ENCODE measurements at places on chromosomes 4 and X. TPM values are rescaled to one million over a fixed set of nuclear protein-coding genes. Genes with fewer than 3 reads are reported as not detected.
A peak's percentile ranks its signal among the peaks of the same experiment; 100 is the strongest.

The GAK gene
- 123 TPM for total RNA-seq

DNA sequence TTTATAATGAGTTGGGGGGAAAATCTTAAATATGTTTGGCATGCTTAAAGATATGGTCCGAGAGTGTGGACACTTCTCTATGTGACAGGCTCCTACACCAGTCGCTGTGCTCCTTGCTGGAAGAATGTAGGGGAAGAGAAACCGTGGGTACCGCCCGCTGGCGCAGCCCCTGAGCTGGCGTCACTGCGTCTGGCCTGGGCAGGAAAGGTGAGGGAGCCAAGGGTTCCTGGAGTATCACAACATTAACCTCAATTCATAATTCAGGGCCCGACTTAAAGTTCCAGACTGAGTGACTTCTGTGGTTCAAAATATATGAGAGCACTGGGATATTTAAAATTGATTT is 95.1 kb downstream of the GATB start:
- DNase-seq: no peak
- no peaks in the 10 kb centered on the region for H3K36me3 ChIP-seq
- peaks cover 5% of the 10 kb centered on the region for H3K27me3 ChIP-seq

- H3K27me3 ChIP-seq: no peaks in the 10 kb centered on the region
- H3K4me3 ChIP-seq: peak overlapping the region; percentile 23
- no peaks in the 10 kb centered on the region for H3K36me3 ChIP-seq
These were observed 195.4 kb downstream of the ANAPC10 start for GRCh38 chr4:144902614-144903013.

- H3K27me3 ChIP-seq: peaks cover 1% of the 10 kb centered on the region
- H3K4me3 ChIP-seq: no peak overlapping the region
- peaks cover 10% of the 10 kb centered on the region for H3K4me1 ChIP-seq
- DNase-seq: no peak
These were observed 10.5 kb downstream of the ANXA5 start for GRCh38 chr4:121686255-121686654.

DNA sequence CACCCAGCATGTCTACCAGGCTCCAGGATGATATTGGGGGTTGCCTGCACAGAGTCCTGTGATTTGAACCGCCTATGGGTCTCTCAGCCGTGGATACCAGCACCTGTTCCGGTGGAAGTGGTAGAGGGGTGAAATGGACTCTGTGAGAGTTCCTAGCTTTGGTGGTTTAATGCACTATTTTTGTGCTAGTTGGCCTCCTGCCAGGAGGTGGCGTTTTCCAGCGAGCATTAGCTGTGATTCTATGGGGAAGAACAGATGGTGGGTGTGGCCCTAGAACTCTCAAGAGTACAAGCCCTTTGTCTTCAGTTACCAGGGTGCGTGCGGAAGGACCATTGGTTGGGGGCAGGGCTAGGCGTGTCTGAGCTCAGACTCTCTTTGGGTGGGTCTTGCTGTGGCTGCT is 316.9 kb upstream of the AMOT start:
- DNase-seq: peak; percentile 16
- H3K27ac ChIP-seq: peak overlapping the region; percentile 70
- H3K4me3 ChIP-seq: no peak overlapping the region
- no peaks in the 10 kb centered on the region for H3K36me3 ChIP-seq

DNA sequence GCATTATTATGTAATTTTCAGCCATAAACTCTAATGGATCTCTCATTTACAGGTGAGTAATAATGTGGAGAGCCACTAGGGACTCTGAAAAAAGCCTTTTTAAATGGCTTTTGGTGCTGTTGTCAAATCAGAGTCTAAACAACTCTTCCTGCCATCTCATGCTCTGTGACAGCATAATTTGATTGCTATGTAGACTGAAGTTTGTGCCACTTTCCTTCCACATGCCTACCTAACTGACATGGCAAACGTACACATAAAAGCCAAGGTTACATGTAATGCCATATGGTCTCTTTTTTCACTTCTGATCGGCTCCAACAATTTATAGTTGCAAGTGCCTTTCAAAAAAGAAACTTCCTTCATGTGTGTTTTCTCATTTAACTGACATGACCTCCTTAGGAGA is 94.3 kb downstream of the SH2D1A start:
- peaks cover under 1% of the 10 kb centered on the region for H3K4me1 ChIP-seq
- H3K36me3 ChIP-seq: no peaks in the 10 kb centered on the region
- no peak for DNase-seq
- no peak overlapping the region for H3K27ac ChIP-seq

- H3K4me3 ChIP-seq: peak overlapping the region; percentile 97
- H3K36me3 ChIP-seq: no peaks in the 10 kb centered on the region
These were observed 84.3 kb upstream of the HPRT1 start for GRCh38 chrX:134375691-134376090.
